Immature natural killer cell (primary cell): ENCODE measurements at places on chromosomes 4 and X. TPM values are rescaled to one million over a fixed set of nuclear protein-coding genes. Genes with fewer than 3 reads are reported as not detected.

GRCh38 chr4:7202411-7202810 lies 10.1 kb downstream of the SORCS2 start:
- H3K36me3 ChIP-seq, result no peaks in the 10 kb centered on the region
- no peak overlapping the region for H3K4me3 ChIP-seq
- H3K27ac ChIP-seq, result no peak overlapping the region
- no peak for DNase-seq
- H3K4me1 ChIP-seq, result no peaks in the 10 kb centered on the region

The LARP7 gene
- 47.9 TPM for polyA plus RNA-seq

The C1QTNF7 gene
- not detected for polyA plus RNA-seq

The LNX1 gene
- 0.06 TPM for polyA plus RNA-seq

The TMPRSS11F gene
- not detected for polyA plus RNA-seq

DNA sequence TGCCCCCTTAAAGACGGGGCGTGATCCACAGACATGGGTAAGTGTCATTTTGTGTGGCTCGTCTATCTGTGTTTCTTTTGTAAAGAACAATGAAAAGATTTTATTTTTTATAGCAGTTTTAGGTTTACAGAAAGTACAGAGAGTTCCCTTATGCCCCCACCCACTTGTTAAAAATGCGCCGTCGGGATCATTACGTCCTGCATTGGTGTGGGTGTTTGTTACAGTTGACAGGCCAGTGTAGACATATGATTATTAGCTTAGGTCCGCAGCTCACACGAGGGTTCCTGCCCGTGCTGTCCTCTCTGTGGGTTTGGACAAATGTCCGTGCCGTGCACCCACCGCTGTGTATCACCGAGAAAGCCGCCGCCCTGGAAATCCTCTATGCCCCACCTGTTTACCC lies 50.5 kb downstream of the RGS12 start:
- H3K27me3 ChIP-seq, result peaks cover 2% of the 10 kb centered on the region
- H3K36me3 ChIP-seq, result peaks cover 6% of the 10 kb centered on the region
- no peak for DNase-seq
- no peak overlapping the region for H3K4me3 ChIP-seq
- H3K4me1 ChIP-seq, result peaks cover 33% of the 10 kb centered on the region

DNA sequence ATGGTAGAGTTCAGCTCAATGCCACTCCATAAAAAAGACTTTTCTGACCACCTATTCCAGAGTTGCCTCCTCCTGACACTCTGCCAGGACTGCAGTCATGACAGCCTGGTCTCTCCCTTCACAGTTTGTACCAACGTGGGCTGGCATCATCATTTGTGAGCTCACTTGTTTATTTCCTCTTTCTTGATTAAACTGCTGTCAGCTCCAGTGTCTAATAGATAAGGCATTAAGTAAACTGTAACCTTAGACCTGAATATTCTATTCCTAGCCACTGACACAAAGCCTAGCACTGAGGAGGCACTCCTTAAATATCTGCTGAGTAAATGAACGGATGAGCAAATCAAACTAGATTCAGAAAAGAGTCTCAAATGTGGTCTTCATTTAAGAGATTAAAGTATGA lies 48.7 kb downstream of the DDX60 start:
- no peak for DNase-seq
- H3K4me3 ChIP-seq, result no peak overlapping the region
- no peaks in the 10 kb centered on the region for H3K4me1 ChIP-seq
- peaks cover 48% of the 10 kb centered on the region for H3K36me3 ChIP-seq

GRCh38 chrX:27254656-27255055 lies 208.5 kb downstream of the PPP4R3C start:
- H3K27ac ChIP-seq, result no peak overlapping the region
- H3K4me1 ChIP-seq, result no peaks in the 10 kb centered on the region
- no peak overlapping the region for H3K4me3 ChIP-seq
- peaks cover 2% of the 10 kb centered on the region for H3K27me3 ChIP-seq

The TMPRSS11D gene
- polyA plus RNA-seq, result not detected

DNA sequence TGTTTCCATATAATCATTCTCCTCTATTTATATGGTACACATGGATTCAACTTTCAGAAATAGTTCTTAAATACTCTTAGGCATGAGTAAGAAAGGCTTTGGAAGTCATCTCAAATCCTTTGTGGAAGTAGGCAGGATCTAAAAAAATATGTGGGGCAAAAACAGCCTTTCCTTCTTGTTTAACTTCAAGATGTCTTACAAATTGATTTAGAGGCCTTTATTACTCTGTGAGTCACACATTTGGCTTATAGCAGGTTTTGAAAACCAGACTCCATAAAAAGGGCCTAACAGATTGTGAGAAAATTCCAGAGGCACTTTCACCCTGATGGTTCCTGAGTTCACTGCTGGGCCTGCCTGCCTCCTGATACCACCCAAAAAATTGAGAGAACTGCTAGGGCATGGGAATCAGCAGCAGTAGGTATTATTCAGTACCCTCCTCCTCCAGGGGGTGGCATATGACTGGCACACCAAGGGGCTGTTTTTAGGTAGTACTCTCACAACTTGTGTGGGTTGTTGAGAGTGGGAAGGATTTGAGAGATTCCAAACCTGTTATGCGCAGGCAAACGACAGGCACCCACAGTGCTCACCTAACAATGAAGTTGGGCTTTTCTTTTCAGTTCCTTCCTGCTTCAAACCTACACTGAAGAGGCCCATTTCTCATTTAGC lies 162.7 kb upstream of the MBNL3 start:
- no peak overlapping the region for H3K4me3 ChIP-seq
- no peaks in the 10 kb centered on the region for H3K4me1 ChIP-seq
- no peak for DNase-seq
- H3K27me3 ChIP-seq, result peaks cover 6% of the 10 kb centered on the region

The PPP1R2C gene
- not detected for polyA plus RNA-seq

The CNGA1 gene
- not detected for polyA plus RNA-seq

The AGTR2 gene
- not detected for polyA plus RNA-seq

GRCh38 chr4:143380629-143381028 lies 44.0 kb downstream of the GAB1 start:
- H3K36me3 ChIP-seq, result no peaks in the 10 kb centered on the region
- no peak for DNase-seq
- no peak overlapping the region for H3K27ac ChIP-seq
- H3K27me3 ChIP-seq, result no peaks in the 10 kb centered on the region
- peaks cover 21% of the 10 kb centered on the region for H3K4me1 ChIP-seq
- H3K4me3 ChIP-seq, result no peak overlapping the region

The CXorf65 gene
- 15.2 TPM for polyA plus RNA-seq

The CT45A2 gene
- polyA plus RNA-seq, result not detected

DNA sequence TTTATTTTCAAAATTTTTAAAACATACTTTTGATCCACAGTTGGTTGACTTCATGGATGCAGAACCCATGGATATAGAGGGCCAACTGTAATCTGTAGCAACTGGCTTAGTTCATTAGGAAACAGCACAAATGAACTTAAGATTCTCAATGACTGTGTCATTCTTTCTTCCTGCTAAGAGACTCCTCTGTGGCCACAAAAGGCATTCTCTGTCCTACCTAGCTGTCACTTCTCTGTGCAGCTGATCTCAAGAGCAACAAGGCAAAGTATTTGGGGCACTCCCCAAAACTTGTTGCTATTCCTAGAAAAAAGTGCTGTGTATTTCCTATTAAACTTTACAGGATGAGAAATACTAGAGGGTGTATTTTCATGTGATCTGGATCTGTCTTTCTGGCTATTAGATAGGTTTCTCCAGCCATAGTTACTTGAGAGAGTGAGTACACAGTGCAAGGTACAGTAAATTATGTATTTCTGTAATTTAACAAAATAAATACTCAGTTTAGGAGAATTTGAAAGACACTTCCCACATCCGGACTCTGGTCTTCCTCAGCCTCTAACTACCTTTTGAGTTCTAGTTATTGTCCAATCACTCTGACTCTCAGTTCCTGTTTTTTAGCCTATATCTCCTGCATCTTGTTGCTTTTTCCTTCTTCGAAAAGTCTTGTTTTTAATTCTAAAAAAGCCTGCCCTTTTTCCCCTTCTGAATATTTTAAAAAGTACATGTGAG lies 21.8 kb downstream of the TLR2 start:
- DNase-seq, result no peak
- no peak overlapping the region for H3K4me3 ChIP-seq
- H3K36me3 ChIP-seq, result no peaks in the 10 kb centered on the region
- H3K4me1 ChIP-seq, result peaks cover 11% of the 10 kb centered on the region
- H3K27me3 ChIP-seq, result peaks cover 8% of the 10 kb centered on the region
- H3K27ac ChIP-seq, result no peak overlapping the region

DNA sequence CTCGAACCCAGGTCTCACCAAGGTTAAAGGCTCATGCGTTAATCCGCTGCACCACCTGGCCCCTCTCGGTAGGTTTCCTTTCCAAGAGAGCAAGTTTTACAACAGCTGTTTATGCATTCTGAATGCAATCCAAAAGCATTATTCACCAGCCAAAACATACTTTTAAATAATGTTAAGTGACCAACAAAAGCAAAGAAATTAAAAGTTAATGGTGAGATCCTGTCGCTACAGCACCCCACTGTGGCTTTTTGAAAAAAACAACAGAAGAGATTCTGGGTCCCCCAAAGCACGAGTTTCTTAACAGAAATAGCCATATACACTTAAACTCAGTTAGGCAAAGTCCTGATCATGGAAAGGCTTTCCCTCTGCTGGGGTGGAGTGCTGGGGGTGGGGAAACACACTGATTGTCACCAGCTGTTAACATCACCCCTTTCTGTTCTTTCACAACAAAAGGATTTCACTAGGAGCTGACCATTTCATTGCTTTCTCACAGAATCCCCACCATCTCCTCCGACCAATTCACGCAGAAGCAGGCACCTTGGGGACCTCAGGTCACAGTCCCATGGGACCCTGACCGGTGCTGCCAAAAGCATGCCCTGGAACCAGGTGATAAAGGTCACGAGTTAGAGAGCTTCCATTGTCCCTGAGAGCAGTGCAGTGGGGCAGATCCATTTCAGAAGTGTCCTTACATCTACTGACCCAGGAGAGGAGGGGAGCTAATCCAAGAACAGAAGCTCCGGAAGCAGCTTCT lies 51.2 kb downstream of the ZNF827 start:
- no peaks in the 10 kb centered on the region for H3K27me3 ChIP-seq
- peaks cover 23% of the 10 kb centered on the region for H3K4me1 ChIP-seq

- no peaks in the 10 kb centered on the region for H3K36me3 ChIP-seq
- H3K4me3 ChIP-seq, result no peak within 1 kb of the TSS
- H3K4me1 ChIP-seq, result no peaks in the 10 kb centered on the region
- DNase-seq, result no peak
These were observed at the start of gene GRID2 for GRCh38 chr4:92303621-92304027. Gene GRID2, plus strand, starts transcription at chr4:92303966.
